ENCODE measurements at places on chromosomes 4 and X.

- no peak for DNase-seq
These were observed 73.8 kb downstream of the SEC24D start for GRCh38 chr4:118762155-118762554.

DNA sequence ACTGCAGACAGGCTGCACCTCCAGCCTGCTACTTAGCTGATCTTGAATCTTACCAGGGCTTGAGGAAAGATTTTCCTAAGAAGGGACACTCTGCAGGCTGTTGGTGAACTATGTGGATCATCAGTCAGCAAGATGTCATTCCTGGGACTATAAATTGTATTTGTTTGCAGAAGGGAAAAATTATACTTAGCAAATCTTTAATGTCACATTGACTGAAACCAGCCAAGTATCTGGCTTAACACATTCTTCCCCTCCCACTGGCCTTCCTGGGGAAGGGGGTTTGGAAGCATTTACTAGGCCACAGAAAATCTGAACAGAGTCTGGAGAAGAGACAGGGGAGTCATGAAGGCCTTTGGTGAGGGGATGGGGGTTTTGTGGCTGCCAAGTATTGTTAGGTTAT, 156.7 kb upstream of the EOLA2 start:
- DNase-seq = no peak

- DNase-seq = no peak
These were observed 38.6 kb upstream of the NEIL3 start for GRCh38 chr4:177271091-177271490.

DNA sequence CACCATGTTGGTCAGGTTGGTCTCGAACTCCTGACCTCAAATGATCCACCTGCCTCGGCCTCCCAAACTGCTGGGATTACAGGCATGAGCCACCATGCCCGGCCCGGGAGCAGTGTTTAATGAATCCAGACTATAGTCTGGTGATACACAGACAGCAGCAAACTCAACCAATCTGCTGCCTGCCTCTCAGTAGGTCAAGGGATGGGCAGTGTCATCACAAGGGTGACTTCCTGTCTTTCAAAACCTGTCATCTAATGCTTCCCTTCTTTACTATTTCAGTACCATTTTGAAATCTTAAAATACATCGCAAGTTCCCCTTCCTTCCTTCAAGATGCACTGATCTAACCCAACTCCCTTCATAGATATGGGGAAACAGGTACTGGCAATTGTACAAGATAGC, 8.4 kb downstream of the RPL39 start:
- DNase-seq = no peak

GRCh38 chr4:162523171-162523570, 359.4 kb upstream of the FSTL5 start:
- DNase-seq = no peak

- no peak for DNase-seq
These were observed 664.5 kb downstream of the PDHA2 start for GRCh38 chr4:96504386-96504785.

DNA sequence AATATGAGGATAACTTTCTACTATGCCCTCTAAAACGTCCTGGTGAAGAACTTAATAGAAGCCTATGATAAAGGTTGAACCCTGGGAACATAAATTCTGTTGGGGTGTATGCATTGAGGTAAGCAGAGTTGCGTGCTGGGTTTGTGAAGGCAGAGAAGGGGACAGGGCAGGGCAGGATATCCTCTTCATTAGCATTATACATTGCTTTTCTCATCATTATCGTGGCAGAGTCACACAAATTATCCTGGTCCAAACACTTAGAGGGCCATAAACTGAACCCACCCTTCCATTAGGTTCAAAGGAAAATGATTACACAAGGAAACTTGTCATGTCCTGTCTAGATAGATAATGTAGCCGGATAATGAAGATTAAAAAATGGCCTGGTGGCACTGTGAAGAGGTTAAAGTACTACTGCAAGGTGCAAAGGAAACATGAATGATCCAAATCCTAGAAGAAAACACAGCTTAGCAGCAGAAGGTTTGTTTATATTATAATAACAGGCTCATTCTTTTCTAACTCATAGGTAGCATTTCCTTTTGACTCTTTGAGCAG, 189.1 kb downstream of the SPCS3 start:
- no peak for DNase-seq

DNA sequence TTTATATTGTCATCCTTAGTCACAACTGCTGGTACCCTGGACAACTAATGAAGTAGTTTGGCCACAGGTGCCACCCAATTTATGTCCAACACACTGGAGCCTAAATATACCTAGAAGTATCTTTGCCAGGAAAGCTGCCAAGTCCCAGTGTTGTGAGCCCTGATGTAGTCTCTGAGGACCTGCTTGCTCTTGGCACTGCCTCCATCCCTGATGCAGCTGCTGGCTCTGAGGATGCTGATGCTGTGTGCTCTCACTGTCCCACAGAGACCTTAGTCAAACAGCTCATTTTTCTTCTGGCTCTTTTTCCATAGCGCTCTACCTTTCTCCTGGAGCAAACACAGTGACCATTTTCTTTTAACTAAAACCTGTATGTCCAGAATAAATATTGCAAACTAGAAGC, 1535.4 kb upstream of the ADGRL3 start:
- DNase-seq = no peak

Data from GM13977 (cell line).